ENCODE measurements at places on chromosomes 7 and 10. TPM values are rescaled to one million over a fixed set of nuclear protein-coding genes. Genes with fewer than 3 reads are reported as not detected.

The CYP3A4 gene
- total RNA-seq = 4.0 TPM

The HOXA11 gene
- total RNA-seq = 5.4 TPM

The IL6 gene
- total RNA-seq = 2.2 TPM

The PLXDC2 gene
- total RNA-seq = 30.3 TPM

The NUTM2E gene
- total RNA-seq = 0.24 TPM

The SLC18A3 gene
- total RNA-seq = not detected

The PGAM2 gene
- 0.96 TPM for total RNA-seq

The PRSS37 gene
- total RNA-seq = not detected

The NPFFR1 gene
- total RNA-seq = 0.06 TPM

The DENND2A gene
- total RNA-seq = 8.4 TPM
